Fibroblast of lung (primary cell): ENCODE measurements at places on chromosomes 12 and 14. TPM values are rescaled to one million over a fixed set of nuclear protein-coding genes. Genes with fewer than 3 reads are reported as not detected.

GRCh38 chr12:65565601-65566560, 258.4 kb upstream of the HMGA2 start:
- peak; percentile 99 for DNase-seq

GRCh38 chr12:124361074-124361970, 66.4 kb downstream of the RFLNA start:
- DNase-seq: no peak

- no peak for DNase-seq
Measured at GRCh38 chr12:29200586-29200985, 51.5 kb downstream of the FAR2 start.

GRCh38 chr14:54622192-54622958, 55.4 kb downstream of the SAMD4A start:
- DNase-seq: no peak

- DNase-seq: no peak
Measured at GRCh38 chr14:32683679-32684078, 255.0 kb upstream of the NPAS3 start.

GRCh38 chr12:38664661-38665269, 240.6 kb downstream of the CPNE8 start:
- DNase-seq: no peak

GRCh38 chr12:49943625-49943960, 6.9 kb upstream of the AQP2 start:
- no peak for DNase-seq

TEX22 gene
- polyA plus RNA-seq: 0.02 and 0.05 TPM in 2 replicates

EPYC gene
- 0.05 and 0.07 TPM in 2 replicates for polyA plus RNA-seq

GRCh38 chr12:132433641-132434395, 56.1 kb upstream of the FBRSL1 start:
- no peak for DNase-seq

DNA sequence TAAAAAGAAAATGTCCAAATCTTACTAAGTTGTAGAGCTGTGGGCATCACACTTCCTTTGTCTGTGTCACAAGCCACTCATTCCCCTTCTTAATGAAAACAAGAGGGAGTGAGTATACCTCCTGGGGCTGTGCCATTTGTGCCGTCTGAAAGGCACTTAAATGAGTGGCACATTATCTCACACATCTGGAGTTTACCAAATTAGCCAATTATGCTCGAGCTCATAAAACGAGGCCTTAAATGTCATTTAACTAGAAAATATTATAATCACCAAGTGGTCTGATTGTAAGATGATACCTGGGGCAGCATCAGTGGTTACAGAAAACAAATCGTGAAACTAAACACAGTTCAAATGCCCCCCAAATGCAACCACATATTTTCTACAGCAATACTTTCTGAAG, 146.1 kb downstream of the PAX9 start:
- DNase-seq: no peak

DNA sequence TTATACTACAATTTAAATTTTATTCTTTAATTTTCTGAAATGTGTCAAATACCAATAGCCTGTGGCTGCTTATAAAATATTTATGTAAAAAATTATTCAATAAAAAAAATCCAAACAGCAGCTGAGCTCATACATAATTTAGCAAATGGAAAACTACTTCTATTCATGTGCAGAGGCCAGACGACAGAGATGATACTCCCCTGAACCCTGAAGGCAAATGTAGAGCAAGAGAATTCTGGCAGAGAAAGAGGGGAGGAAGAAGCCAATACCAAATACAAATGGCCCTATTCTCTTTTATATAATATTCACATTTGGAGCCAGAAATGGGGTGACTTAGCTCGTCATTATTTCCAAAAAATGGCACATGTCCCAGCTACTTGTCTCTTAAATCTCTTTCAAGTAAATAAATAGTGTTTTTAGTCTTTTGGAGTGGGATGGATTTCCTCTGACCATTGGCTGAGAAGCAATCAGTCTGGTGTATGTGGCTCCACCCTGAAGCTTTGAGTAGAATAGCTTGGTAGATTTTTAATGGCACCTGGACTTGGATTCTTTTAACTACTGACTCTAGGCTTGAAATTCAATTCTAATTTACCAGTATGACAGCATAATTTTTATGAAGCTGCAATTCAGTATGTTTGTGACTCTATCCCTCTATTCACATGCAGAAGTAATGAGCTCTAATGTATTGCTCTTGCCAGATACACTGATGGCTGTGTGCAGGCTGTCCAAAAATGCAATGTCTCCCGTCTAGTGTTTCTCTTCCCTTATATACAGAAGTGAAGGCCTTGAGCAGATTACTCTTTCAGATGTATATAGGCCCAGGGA, 113.4 kb upstream of the SCAF11 start:
- no peak for DNase-seq

DNA sequence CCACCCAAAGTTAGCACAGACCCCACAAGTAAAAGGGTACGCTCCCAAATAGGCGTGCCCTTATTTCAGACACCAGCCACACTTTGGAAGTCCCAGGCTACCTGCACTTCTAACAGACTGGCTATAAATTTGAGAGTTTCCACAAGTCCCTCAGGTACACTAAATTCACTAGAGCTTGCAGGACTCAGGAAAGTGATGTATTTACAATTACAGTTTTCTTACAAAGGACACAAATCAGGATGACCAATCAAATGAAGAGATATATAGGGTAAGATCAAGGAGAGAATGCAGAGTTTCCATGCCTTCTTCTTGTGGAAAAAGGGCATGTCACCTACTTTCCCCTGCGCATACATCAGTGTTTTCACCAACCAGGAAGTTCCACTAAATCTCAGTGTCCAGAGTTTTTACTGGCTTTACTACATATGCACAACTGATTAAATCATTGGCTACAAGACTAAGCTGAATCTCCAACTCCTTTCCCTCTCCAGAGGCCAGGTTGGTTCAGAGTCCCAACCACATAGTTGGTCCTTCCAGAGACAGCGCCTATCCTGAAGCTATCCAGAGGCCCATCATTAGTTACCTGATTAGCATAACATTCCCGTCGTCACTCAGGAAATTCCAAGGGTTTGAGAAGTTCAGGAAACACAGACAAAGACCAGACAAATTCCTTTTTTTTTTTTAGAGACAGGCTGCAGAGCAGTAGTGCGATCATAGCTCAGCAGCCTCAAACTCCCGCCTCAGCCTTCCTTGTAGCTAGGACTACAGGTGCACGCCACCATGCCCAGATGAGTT, 84.2 kb downstream of the DENND5B start:
- DNase-seq: peak; percentile 91

DNA sequence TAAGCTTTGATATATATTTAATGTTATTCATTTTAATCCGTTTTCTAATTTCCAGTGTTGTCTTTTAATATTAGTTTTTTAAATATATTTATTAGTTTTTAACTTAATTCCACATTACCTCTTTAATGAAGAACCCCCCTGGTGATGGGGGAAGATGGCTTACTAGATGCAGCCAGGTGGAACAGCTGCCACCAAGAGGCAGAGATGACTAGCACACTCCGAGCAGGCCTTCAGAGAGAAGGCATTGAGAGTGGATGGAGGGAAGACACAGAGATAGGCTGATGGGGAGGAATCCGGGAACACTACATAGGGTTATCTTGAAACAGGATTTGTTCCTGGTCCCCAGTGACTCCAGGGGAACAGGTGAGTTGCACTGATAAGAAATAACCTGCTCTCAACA, 771.6 kb downstream of the LRFN5 start:
- no peak for DNase-seq

NKX2-1 gene
- polyA plus RNA-seq: not detected in 2 replicates

- DNase-seq: no peak
Measured at GRCh38 chr14:49908433-49908782, 15.5 kb downstream of the ARF6 start.
